ENCODE measurements at places on chromosomes 16 and 17.

- no peak for DNase-seq
Measured at GRCh38 chr17:67982686-67983382, 13.4 kb downstream of the C17orf58 start.

GRCh38 chr16:84527532-84528269 is 23.2 kb upstream of the MEAK7 start:
- no peak for DNase-seq

- DNase-seq: no peak
Measured at GRCh38 chr17:81502471-81503017, 10.1 kb downstream of the ACTG1 start.

GRCh38 chr16:49456763-49457162 is 83.2 kb downstream of the C16orf78 start:
- DNase-seq: no peak

GRCh38 chr16:86878236-86879080 is 300.1 kb downstream of the FOXL1 start:
- DNase-seq: no peak

DNA sequence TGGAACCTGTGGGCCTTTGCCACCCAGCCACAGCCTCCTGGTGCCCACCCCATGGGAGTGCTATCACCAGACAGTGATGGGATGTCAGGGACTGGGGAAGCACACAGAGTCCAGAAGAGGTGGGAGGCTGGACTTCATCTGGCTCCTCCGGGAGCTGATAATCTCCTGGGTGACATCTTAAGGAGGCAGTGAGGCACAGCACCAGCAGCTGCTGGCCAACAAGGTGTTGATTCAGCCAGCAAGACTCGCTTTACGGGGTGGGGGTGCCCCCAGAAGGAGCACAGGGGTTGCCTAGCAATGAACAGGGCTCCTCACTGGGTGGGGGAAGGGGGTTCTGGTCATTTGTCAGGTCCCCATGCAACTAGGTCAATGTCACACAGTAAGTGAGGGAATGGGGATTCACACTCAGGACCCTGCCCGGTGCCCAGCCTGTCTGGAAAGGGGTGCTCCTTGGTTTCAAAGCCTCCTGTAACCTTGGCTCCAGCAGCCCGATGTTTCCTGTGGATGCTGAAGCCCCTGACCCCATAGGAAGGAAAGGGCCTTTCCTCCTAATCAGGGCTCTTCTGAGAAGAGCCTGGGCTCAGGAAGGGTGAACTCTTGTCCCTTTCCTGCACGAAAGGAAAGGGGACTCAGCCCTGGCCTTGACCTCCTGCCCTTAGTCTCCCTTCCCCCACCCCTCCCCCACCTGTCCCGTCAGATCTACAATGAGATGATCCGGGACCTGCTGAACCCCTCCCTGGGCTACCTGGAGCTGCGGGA is 17.7 kb downstream of the KIF19 start:
- no peak for DNase-seq

Data from GM10248 (cell line).